ENCODE measurements at places on chromosomes 7 and 10. TPM values are rescaled to one million over a fixed set of nuclear protein-coding genes. Genes with fewer than 3 reads are reported as not detected.

GRCh38 chr10:63901881-63902280 lies 380.7 kb downstream of the REEP3 start:
- no peak for DNase-seq

DNA sequence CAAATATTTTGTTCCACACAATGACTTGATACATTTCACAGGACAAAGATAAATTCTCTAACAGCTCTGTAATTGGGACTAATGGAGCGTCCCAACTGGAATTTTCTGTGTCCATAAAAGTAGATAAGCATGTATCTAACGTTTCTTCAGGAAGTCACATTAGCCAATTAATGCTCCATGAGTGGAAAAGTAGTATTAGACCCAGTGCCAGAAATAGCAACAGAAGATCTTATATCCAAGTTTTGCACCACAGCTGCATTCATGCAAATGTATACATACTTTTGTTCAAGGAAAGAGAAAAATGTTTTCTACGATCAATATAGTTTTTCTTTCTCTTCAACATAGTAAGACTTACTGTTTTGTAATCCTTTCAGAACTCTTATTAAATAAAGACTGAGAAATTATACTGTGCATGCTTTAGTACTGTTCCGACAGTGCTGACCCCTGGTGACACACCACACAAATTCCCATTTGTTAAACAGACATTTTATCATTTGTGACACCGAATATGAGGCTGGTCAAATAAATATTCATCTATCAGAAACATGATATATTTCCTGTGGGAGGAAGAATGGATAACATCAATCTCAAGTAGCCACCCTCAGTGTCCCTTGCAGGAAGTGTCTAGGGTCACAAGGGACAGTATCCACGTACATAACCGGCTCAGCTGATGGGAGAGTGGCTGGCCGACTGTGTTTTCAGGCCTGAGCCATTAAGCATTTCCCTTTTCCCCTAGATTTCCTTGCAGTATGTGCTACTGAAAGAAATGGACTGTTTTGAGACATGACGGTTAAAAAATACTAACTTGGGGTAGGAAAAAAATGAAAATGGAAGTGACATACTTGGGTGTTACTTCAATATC lies 102.1 kb upstream of the RSU1 start:
- DNase-seq, result no peak

DNA sequence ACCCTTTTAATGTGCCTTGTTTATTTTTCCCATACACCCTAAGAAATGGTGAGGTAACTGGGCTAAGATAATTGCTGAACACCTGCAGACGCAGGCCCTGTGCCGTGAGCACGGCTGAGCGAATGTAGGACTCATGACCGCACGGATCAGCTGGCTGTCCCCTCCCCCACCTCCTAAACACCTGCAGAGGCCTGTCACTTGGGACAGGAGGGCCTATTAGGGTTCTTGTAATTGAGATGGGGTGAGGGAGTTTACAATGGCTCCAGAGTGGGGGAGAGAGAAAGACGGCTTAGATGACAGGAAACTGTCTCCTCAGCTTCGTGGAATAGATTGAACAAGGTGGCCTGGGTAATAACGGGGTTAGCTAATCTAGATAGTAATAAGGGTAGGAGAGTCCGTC lies 291.7 kb upstream of the HABP2 start:
- DNase-seq, result no peak

DNA sequence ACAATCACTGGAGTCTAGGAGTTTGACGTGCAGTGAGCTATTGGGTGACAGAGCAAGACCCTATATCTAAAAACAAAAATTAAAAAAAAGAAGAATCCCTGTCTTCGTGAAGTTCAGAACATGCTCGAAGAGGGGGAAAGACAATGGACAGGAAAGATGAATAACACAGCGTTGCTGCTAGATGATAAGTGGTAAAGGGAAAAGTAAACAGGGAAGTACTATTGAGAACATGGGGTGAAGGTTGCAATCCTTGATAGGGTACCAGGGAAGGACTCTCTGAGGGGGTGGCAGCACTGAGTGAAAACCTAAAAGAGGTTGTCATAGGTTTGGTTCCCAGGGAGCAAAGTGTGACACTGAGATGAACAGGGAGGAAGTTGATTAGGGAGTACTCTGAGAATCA lies 2.8 kb upstream of the ABRAXAS2 start:
- no peak for DNase-seq

DNA sequence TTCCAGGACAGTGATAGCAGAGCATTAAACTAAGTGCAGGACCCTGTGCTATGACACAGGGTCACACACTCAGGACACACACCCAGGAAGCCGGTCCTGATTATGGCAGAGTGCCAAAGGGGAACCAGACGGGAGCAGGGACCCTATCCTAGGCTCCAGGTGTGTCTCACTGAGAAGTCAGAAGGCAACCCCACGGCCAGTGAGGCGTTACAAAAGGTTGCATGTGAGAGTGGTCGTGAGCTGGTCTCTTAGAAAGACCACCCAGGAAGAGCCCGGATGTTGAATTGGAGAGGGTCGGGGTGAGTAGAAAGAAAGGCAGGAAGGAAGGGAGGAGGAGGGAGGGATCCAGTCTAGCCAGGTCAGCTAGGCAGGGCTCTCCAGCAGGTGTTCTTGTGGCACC lies 31.0 kb downstream of the FRMPD2 start:
- no peak for DNase-seq

GRCh38 chr7:153835712-153836265 lies 216.4 kb upstream of the DPP6 start:
- no peak for DNase-seq

CPEB3 gene
- total RNA-seq, result 2.8 TPM

- DNase-seq, result no peak
Measured at GRCh38 chr7:92830027-92830426, 6.3 kb downstream of the CDK6 start.

DNA sequence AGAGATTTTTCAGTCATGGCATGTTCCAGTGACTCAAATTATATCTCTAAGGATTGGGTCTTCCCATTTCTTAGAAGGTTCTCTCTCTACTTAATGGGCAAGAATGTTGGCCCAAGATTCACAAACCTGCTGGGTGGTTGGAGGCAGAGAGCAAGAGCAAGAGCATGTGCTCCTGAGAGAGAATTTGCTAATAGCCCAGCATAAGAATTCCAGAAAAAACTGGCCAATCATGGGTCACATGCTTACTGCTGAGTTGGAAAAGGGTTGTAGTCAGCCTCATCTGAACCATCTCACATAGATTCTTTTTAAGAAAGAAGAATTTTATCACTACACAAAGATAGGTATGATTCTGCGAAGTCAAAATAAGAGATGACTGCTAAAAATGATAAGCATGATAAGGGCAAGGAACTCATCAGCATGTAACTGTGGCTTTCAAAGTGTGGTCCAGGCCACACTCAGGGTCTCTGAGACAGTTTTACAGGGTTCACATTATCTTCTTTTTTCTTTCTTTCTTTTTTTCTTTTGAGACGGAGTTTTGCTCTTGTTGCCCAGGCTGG lies 8.2 kb upstream of the VCL start:
- DNase-seq, result no peak

GBX1 gene
- total RNA-seq, result not detected

WDR86 gene
- not detected for total RNA-seq

DNA sequence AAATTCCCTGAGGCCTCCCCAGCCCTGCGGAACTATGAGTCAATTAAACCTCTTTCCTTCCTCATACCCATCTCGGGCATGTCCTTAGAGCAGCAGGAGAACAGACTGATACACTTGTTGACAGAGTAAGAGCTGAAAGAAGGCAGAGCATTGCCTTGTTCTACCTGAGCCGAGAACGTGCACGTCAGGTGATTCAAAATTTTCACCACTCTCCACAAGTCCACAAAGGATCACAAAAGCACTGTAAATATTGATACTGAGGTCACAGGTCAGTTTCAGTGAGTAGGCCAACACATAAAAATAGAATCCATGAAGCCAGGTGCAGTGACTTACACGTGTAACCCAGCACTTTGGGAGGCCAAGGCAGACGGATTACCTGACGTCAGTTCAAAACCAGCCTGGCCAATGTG lies 27.8 kb downstream of the DCLRE1C start:
- peak; percentile 41 for DNase-seq

GRCh38 chr7:100016215-100016901 lies 962 bp downstream of the ZKSCAN1 start:
- no peak for DNase-seq

TCF7L2 gene
- total RNA-seq, result 43.0 TPM

GRCh38 chr10:27241010-27241651 lies 534 bp upstream of the ACBD5 start:
- no peak for DNase-seq
